ENCODE measurements at places on chromosomes 5 and 9.

- DNase-seq = no peak
Measured at GRCh38 chr5:78538240-78538850, 110.2 kb downstream of the LHFPL2 start.

GRCh38 chr9:3784641-3785040 is 258.8 kb upstream of the RFX3 start:
- no peak for DNase-seq

DNA sequence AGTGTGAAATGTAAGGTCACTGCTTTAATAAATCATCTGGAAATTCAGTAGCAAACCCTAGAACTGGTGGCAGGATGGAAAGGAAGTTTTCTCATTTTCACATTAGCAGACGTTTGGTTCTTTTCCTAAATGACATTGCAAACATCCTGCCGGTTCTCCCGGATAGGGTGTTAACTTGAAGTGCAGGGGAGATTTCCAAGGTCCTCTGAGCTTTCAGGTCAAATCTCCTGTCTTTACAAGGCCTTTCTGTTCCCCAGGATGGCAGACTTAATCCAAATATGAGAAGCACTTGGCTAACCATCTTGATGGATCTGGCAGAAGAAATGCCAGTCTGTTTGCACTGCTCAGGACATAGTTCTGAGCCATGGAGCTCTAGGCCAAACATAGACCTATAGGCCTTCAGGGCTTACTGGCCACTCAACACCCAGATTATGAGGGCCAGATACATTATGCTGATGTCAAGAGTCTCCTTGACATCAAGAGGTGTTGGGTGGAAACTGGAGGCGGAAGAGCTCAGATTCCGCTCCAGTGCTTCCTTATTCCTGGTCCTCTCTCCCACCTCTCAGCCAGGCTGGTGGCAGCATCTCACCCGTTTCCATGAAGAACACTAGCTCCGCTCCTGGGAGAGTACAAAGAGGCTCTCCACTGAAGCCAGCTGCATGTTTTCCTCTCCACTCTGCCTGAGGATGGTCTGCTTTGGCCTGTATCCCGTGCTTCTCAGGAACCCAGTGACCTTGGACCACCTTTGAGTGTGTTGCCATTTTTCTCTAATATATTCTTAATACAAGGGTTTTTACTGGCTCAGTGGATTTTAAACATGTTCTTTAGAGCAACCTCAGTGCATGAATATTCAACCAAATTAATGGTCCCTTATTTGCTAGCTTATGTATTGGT is 61.0 kb downstream of the RALGPS1 start:
- DNase-seq = no peak

- no peak for DNase-seq
Measured at GRCh38 chr9:99137225-99137624, 32.3 kb downstream of the TGFBR1 start.

DNA sequence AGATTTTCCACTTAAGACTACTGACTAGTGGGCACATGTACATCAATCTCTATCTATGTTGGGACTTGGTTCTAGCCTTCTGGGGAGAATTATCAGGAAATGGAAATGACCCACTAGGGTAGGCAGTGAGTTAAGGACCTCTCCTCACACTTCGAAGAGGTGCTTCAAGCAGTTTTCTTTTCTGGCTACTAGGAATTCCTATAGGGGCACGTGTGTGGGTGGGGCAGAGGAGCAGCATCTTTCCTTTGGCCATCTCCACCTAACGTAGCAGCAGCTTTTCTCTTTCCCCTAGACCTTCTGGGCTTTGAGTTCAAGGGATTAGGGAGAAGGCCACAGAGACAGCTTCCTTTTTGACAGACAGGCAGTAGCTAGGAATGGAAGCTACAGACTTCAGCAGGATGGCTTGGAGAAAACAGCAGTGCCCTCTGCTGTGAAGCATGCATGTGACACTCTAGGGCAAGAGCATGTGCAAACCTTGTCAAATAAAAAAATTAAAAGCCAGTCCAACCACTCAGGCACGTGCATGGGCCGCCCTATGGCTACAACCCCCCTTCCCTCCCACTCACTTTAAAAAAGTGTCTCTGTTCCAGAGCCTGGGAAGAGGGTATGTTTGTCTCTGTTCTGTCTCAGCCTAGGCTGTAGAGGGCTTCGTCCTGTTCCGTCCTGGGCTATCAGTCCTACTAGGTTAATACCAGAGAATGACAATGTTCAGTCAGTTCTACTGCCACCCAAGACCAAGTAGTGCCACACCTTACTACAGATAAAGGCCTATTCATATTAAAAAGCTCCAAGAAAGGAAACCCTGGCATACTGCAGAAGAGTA is 8.7 kb upstream of the GFRA3 start:
- DNase-seq = peak; percentile 21

DNA sequence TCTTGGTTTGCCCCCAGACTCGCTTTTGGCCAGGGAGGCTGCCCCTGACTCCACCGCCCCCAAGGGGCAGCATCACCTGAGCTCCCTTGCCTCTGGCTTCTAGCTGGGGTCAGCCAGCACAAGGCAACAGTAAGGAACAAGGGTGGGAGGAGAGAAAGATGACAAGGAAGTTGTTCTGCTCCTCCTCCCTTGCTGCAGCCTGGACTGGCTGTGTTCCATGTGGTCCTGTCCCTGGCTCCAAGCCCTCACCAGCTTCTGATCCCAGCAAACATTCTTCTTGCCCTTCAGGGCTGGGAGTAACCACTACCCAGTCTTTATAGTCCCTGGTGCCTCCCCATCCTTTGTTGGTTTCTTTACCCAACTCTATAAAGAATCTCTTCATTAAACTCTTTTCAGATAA is 100.3 kb upstream of the SPIN1 start:
- no peak for DNase-seq

GRCh38 chr5:178561746-178562264 is 28.4 kb downstream of the COL23A1 start:
- DNase-seq = no peak

DNA sequence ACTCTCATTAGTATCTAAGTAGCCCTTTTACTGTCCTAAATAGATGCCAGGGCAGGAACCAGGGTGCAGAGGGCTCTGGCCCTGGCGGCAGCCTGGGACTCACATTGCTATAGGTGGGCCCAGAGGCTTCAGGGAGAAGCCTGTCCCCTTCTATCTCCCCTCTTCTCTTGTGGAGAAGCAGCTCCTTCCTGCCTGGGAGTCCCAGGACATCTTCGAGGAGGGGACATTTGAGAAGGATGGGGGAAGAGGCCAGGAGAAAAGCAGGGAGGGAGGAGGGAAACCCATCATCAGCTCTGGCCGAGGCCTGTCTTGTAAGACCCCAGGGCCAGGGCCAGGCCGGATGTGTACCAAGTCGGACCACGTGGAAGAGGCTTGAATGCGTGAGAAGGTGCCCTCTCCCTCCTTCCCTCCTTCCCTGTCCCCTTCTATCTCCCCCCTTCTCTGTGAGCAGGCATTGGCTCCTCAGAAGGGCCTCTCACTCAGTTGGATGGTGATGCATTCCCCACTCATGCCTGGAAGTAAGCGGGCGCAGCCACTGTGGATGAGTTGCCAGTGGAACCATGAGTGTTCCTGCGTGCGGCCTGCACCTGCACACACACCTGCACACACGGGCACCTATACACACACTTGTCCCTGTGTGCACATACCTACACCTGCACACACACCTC is 20.7 kb upstream of the LPCAT1 start:
- no peak for DNase-seq

- no peak for DNase-seq
Measured at GRCh38 chr5:93735378-93735777, 6.0 kb downstream of the POU5F2 start.

DNA sequence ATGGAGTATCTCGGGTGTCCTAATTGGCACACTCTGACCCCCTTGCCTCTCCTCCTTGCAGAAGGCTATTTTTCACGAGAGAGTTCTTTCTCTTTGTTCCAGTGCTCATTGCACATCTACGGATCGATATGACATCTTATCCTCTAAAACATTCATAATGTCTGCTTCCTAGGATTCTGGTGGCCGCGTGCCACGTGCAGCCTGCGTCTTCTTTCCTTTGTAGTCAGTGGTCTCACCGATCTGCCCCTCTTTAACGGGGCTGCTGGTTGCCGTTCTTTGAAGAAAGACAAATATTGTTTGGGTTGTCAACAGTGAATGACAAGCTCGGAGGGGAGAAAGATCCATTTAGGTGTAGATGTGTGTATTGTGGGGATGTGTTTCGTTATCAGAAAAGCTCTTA is 252.4 kb upstream of the WWC1 start:
- no peak for DNase-seq

GRCh38 chr9:75188756-75189155 is 100.4 kb downstream of the OSTF1 start:
- no peak for DNase-seq

GRCh38 chr5:120326651-120327050 is 137.4 kb upstream of the PRR16 start:
- DNase-seq = no peak

DNA sequence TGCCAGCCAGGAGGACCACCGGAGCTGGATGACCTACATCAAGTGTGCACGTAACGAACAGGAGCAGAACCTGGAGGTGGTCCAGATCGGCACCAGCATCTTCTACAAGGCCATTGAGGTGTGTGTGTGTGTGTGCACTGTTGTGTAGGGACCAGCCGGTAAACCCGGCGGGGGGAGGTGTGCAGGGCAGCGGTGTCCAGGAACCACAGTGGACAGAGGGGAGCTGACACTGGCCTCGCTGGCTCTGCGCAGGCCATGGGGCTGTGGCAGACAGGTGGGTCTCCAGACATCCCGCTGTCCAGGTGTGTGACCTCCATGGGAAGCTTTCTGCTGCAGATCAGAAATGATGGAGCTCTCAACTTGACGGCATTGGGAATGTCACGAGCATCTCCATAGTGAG is 3.8 kb downstream of the PRDM12 start:
- no peak for DNase-seq

GRCh38 chr9:110911659-110912418 is 126.4 kb downstream of the LPAR1 start:
- DNase-seq = no peak

- DNase-seq = peak; percentile 67
Measured at GRCh38 chr5:97231025-97231636, 48.1 kb upstream of the RIOK2 start.

Data from NCI-H510A treated with DMSO at 0.1 percent for 48 hours (cell line).